ENCODE measurements at places on chromosomes 7 and 10. TPM values are rescaled to one million over a fixed set of nuclear protein-coding genes. Genes with fewer than 3 reads are reported as not detected.

LRMDA gene
- 4.6 TPM for total RNA-seq

HOXA4 gene
- total RNA-seq = 0.12 TPM

PNLIP gene
- total RNA-seq = not detected

TNS3 gene
- total RNA-seq = 43.8 TPM

ZNF488 gene
- not detected for total RNA-seq

CYP3A5 gene
- not detected for total RNA-seq

FHIP2A gene
- total RNA-seq = 33.8 TPM

C7orf33 gene
- not detected for total RNA-seq

TRPV6 gene
- under 0.01 TPM for total RNA-seq
